ENCODE measurements at places on chromosomes 2 and 18. TPM values are rescaled to one million over a fixed set of nuclear protein-coding genes. Genes with fewer than 3 reads are reported as not detected.

The NETO1 gene
- total RNA-seq: not detected

The ASXL3 gene
- total RNA-seq: 0.04 TPM

The SF3B1 gene
- 137 TPM for total RNA-seq

The CD8B2 gene
- 0.07 TPM for total RNA-seq

The CCDC150 gene
- total RNA-seq: not detected

The SLC5A7 gene
- total RNA-seq: not detected

The LRATD1 gene
- total RNA-seq: 1.1 TPM

The PRPF40A gene
- 70.9 TPM for total RNA-seq

The PAX3 gene
- 2.7 TPM for total RNA-seq

The DNAH7 gene
- not detected for total RNA-seq

The ZBTB7C gene
- 12.3 TPM for total RNA-seq

The EMX1 gene
- total RNA-seq: not detected

The MARCHF4 gene
- total RNA-seq: not detected

The BUB1 gene
- 0.27 TPM for total RNA-seq

The ANKAR gene
- 6.4 TPM for total RNA-seq

The PDE1A gene
- total RNA-seq: 3.8 TPM

The RIT2 gene
- total RNA-seq: not detected

The GALNT13 gene
- total RNA-seq: not detected

The SP9 gene
- total RNA-seq: 0.10 TPM

The PDCD1 gene
- total RNA-seq: not detected

The GKN2 gene
- total RNA-seq: not detected

The SGO2 gene
- 0.69 TPM for total RNA-seq

The GMCL1 gene
- total RNA-seq: 2.0 TPM

The SERPINB3 gene
- not detected for total RNA-seq

The POTEJ gene
- not detected for total RNA-seq

The SULT1C2 gene
- 0.10 TPM for total RNA-seq

The EMILIN2 gene
- 5.9 TPM for total RNA-seq

The CDK15 gene
- total RNA-seq: not detected

The LRRC30 gene
- 2.1 TPM for total RNA-seq

The ALPI gene
- not detected for total RNA-seq

The UGT1A5 gene
- total RNA-seq: not detected

The EPB41L5 gene
- total RNA-seq: 8.3 TPM

The KCNJ3 gene
- total RNA-seq: not detected

The ACADL gene
- total RNA-seq: 4.1 TPM

The PSTPIP2 gene
- total RNA-seq: 11.6 TPM

The C2orf92 gene
- 0.85 TPM for total RNA-seq

The SERPINB13 gene
- total RNA-seq: not detected

The SPATA3 gene
- not detected for total RNA-seq

The UCN gene
- total RNA-seq: not detected

The KIAA2012 gene
- total RNA-seq: not detected

The ALPG gene
- not detected for total RNA-seq

The CFAP65 gene
- not detected for total RNA-seq

The POLE4 gene
- total RNA-seq: 27.8 TPM

The MTCL1 gene
- 4.1 TPM for total RNA-seq

The NXPH2 gene
- total RNA-seq: not detected

The MSTN gene
- total RNA-seq: 6.2 TPM

The BCL2 gene
- 19.1 TPM for total RNA-seq

The MROH2A gene
- not detected for total RNA-seq

The ZNF516 gene
- 13.5 TPM for total RNA-seq

The ITPRIPL1 gene
- not detected for total RNA-seq

The ZSWIM2 gene
- not detected for total RNA-seq

The FRZB gene
- total RNA-seq: 4.9 TPM

The MALL gene
- total RNA-seq: 2.9 TPM

The THSD7B gene
- not detected for total RNA-seq

The EHBP1 gene
- 11.1 TPM for total RNA-seq

The CYTIP gene
- total RNA-seq: 1.9 TPM

The GATA6 gene
- total RNA-seq: 0.91 TPM

The PTPRN gene
- total RNA-seq: not detected
